ENCODE measurements at places on chromosomes 6 and 20.

DNA sequence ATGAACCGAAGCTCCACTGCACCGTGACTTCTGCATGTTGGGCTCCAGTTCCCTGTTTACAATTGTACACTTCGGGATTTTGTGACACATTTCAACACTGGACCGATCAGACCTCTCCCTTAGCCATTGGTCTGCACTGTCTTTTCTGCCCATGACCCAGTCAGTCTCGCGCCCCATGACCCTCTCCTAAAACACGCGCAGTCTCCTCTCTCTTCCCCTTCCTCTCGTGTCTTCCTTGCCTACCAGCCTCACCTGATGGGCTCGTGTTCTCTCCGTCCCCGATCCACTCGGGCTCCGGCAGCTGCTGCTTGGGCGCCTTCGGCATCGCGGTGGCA is 535 bp upstream of the ABCF1 start:
- peaks cover 19% of the 10 kb centered on the region for H3K4me1 ChIP-seq
- DNase-seq, result no peak
- peak overlapping the region; percentile 72 for H3K4me3 ChIP-seq
- no peaks in the 10 kb centered on the region for H3K27me3 ChIP-seq

DNA sequence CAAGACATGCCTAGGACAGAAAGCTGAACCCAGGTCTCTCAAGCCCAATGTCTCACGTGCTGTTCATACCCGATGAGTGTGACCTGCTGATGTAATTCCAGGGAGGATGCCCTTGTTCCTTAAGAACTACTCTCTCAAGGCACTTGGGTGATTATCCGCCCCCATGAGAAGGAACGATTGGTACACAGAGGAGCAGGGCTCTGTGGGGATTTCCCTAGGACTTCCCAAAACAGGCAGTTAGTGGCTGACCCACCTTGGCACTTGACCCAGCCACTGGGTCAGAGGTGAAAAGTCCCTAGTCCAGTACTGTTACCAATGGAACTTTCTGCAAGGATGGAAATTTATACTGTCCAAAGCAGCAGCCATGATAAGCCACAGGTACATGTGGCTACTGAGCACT is 9.2 kb upstream of the BPIFB6 start:
- H3K27ac ChIP-seq, result no peak overlapping the region
- DNase-seq, result no peak
- no peak overlapping the region for H3K4me3 ChIP-seq
- H3K36me3 ChIP-seq, result no peaks in the 10 kb centered on the region

- no peak for DNase-seq
- H3K27me3 ChIP-seq, result no peaks in the 10 kb centered on the region
- H3K27ac ChIP-seq, result no peak overlapping the region
- H3K4me1 ChIP-seq, result no peaks in the 10 kb centered on the region
Measured at GRCh38 chr6:106613590-106613989, 15.7 kb downstream of the RTN4IP1 start.

- DNase-seq, result peak; percentile 21
- no peaks in the 10 kb centered on the region for H3K27me3 ChIP-seq
- H3K27ac ChIP-seq, result no peak overlapping the region
- H3K4me1 ChIP-seq, result no peaks in the 10 kb centered on the region
- H3K4me3 ChIP-seq, result no peak overlapping the region
- H3K36me3 ChIP-seq, result no peaks in the 10 kb centered on the region
Measured at GRCh38 chr20:18046535-18046934, 11.2 kb downstream of the OVOL2 start.

DNA sequence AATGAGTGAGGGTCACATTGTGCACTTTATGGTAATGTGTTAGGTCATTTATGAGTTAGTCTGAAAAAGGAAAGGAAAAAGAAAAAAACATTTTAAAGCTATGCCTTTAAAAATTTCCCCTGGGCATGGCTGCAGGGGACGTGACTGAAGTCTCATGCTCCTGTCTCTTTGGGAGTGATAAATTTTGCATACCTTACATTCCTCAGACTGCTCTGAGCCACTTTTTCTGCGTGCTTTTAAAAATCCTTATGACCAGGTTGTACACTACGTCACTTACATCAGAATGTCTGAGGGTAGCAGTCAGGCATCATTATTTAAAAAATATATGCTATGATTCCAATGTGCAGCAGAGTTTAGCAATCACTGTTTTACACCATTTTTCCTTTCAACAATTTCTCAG is 121.2 kb downstream of the RFPL4B start:
- H3K36me3 ChIP-seq, result no peaks in the 10 kb centered on the region
- H3K27me3 ChIP-seq, result no peaks in the 10 kb centered on the region
- H3K4me1 ChIP-seq, result no peaks in the 10 kb centered on the region
- DNase-seq, result no peak
- H3K27ac ChIP-seq, result no peak overlapping the region

GRCh38 chr6:101150226-101150625 is 243.3 kb upstream of the GRIK2 start:
- H3K36me3 ChIP-seq, result no peaks in the 10 kb centered on the region
- no peak overlapping the region for H3K27ac ChIP-seq
- no peak for DNase-seq
- H3K4me1 ChIP-seq, result no peaks in the 10 kb centered on the region
- no peak overlapping the region for H3K4me3 ChIP-seq

GRCh38 chr20:24772667-24773066 is 176.4 kb upstream of the CST7 start:
- no peaks in the 10 kb centered on the region for H3K27me3 ChIP-seq
- H3K4me1 ChIP-seq, result no peaks in the 10 kb centered on the region
- no peak overlapping the region for H3K27ac ChIP-seq
- DNase-seq, result no peak
- no peak overlapping the region for H3K4me3 ChIP-seq

- peak overlapping the region; percentile 93 for H3K27ac ChIP-seq
- no peaks in the 10 kb centered on the region for H3K36me3 ChIP-seq
- DNase-seq, result no peak
- H3K4me1 ChIP-seq, result no peaks in the 10 kb centered on the region
Measured at GRCh38 chr6:169452869-169453620, 199.4 kb upstream of the THBS2 start.

GRCh38 chr6:45192556-45192955 is 135.6 kb upstream of the RUNX2 start:
- H3K36me3 ChIP-seq, result no peaks in the 10 kb centered on the region
- no peak overlapping the region for H3K27ac ChIP-seq
- no peak overlapping the region for H3K4me3 ChIP-seq
- no peaks in the 10 kb centered on the region for H3K4me1 ChIP-seq

- H3K36me3 ChIP-seq, result no peaks in the 10 kb centered on the region
- DNase-seq, result no peak
- no peaks in the 10 kb centered on the region for H3K27me3 ChIP-seq
- H3K4me3 ChIP-seq, result peak overlapping the region; percentile 97
- H3K4me1 ChIP-seq, result no peaks in the 10 kb centered on the region
Measured at GRCh38 chr6:89146718-89147700, 1.2 kb downstream of the PM20D2 start.

DNA sequence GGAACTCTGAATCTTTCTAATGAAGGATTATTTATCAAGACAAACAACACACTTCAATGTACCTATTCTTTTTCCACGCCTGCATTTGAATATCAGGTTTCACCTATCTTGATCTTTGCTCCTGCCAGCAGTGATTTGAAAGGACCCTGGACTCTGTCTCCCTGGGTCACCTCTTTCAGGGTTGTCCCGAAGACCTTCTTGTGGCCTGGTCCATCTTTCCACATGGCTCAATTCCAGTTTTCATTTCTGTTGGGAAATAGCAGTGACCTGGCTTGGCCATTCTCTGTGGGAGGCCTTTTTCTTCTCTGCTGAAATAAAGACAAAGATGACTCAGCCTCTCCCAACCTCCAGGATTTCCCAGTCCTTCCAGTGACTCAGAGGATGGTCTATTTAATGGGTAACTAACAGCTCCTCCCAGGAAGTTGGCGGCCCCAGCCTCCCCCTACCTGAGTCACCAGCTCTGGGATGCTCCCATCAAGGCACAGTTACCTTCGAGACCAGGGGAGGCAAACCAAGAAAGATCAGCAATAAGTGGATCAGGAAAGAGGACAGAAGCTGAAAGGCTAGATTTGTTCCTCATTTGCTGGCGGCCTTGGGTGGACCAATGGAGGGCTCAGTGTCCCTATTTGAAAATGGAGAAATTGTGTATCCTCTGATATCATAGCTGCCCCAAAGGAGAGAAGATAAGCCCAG is 120.2 kb upstream of the RNF24 start:
- no peaks in the 10 kb centered on the region for H3K27me3 ChIP-seq
- peak; percentile 77 for DNase-seq
- no peaks in the 10 kb centered on the region for H3K36me3 ChIP-seq

DNA sequence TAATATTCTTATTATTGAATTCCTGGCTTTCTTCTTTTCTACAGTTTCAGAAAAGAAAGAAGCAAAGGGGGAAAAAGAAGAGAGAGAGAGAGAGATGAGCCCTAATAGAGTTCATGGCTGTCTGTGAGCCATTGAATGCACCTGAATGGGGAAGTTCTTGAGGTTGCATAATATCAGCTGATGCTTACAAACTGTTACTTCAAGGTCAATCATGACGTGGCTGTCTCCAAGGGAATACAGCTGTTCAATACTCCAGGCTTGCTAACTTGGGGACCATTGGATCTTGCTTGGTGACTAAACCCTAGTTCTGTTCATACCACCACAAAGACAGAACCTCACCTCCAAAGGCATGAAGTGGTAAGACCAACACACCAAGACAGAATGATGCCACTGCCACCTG is 180.4 kb downstream of the ADGRG6 start:
- H3K4me3 ChIP-seq, result no peak overlapping the region
- no peak for DNase-seq
- H3K36me3 ChIP-seq, result no peaks in the 10 kb centered on the region
- no peaks in the 10 kb centered on the region for H3K4me1 ChIP-seq
- H3K27me3 ChIP-seq, result no peaks in the 10 kb centered on the region

GRCh38 chr6:144588697-144589325 is 303.7 kb downstream of the UTRN start:
- no peak overlapping the region for H3K27ac ChIP-seq
- no peaks in the 10 kb centered on the region for H3K27me3 ChIP-seq
- no peak for DNase-seq
- H3K4me3 ChIP-seq, result no peak overlapping the region

DNA sequence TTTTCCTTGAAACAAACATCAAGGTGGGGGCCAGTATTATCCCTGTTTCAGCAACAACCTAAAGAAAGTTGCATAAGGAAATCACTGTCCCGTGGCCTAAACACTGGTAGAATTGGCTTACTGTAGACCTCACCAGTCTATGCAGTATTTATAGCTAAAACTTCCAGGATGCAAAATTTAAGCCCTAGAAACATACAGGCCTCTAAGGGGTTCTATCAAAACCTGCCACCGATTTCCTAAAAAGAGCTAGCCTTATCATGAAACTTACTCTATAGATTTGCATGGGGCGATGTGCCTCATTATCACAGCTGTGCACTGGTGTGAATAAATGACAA is 84.3 kb upstream of the FOXQ1 start:
- H3K4me1 ChIP-seq, result no peaks in the 10 kb centered on the region
- no peak for DNase-seq
- no peak overlapping the region for H3K4me3 ChIP-seq
- H3K27ac ChIP-seq, result no peak overlapping the region
- H3K36me3 ChIP-seq, result no peaks in the 10 kb centered on the region
- H3K27me3 ChIP-seq, result no peaks in the 10 kb centered on the region

GRCh38 chr6:135994857-135995544 is 143.5 kb downstream of the PDE7B start:
- H3K27me3 ChIP-seq, result no peaks in the 10 kb centered on the region
- no peaks in the 10 kb centered on the region for H3K36me3 ChIP-seq
- H3K4me3 ChIP-seq, result no peak overlapping the region
- no peaks in the 10 kb centered on the region for H3K4me1 ChIP-seq

DNA sequence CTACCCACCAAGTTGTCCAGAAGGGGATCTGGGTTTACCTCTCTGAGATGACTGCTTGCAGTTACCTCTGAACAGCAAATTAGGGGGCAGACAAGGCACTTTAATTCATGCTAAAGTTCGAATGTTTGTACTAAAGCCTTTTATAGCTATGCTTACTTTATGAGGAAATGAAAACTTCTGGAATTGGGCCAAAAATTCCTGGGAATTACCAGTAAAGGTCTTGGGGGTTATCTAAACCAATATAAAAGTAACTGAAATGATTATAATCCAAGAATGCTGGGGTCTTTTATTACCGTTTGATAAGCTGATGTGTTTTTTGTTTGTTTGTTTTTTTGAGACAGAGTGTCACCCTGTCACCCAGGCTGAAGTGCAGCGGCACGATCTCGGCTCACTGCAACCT is 7.9 kb upstream of the LZTS3 start:
- no peaks in the 10 kb centered on the region for H3K27me3 ChIP-seq
- H3K27ac ChIP-seq, result no peak overlapping the region
- no peak overlapping the region for H3K4me3 ChIP-seq
- no peaks in the 10 kb centered on the region for H3K4me1 ChIP-seq
- DNase-seq, result no peak
- peaks cover 3% of the 10 kb centered on the region for H3K36me3 ChIP-seq

DNA sequence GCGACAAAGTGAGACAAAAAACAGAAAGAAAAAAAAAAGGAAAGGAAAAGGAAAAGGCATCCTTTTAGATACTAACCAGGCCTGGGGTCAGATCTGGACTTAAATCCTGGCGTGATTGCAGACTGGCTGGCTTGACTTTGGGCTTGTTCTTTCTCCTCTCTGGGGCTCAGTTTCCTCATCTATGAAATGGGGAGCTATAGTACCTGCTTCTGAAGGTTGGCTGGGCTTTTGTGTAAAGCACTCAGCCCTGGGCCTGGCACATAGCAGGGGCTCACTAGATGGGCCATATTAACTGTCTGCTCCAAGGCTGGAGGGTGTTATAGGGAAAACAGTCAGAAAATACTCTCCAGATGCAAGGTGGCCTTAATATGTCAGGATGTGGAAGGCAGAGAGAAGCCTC is 1.2 kb upstream of the R3HDML start:
- H3K4me3 ChIP-seq, result no peak overlapping the region
- H3K4me1 ChIP-seq, result no peaks in the 10 kb centered on the region
- no peak for DNase-seq

- DNase-seq, result no peak
- H3K27ac ChIP-seq, result peak overlapping the region; percentile 57
- H3K4me3 ChIP-seq, result no peak overlapping the region
- H3K4me1 ChIP-seq, result peaks cover 11% of the 10 kb centered on the region
- no peaks in the 10 kb centered on the region for H3K36me3 ChIP-seq
Measured at GRCh38 chr20:44643154-44643519, 8.4 kb downstream of the ADA start.

DNA sequence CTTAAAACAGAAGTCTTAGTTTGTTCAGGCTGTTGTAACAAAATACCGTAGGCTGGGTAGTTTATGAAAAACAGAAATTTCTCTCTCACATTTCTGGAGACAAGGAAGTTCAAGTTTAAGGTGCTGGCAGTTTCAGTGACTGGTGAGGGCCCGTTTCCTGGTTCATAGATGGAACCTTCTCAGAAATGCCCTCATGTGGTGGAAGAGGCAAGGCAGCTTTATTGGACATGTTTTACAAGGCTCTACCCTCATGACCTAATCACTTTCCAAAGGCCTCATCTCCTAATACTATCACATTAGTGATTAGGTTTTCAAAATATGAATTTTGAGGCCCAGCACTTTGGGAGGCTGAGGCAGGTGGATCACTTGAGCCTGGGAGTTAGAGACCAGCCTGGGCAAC is 2.4 kb downstream of the HEBP2 start:
- H3K4me3 ChIP-seq, result no peak overlapping the region
- no peak overlapping the region for H3K27ac ChIP-seq
- H3K4me1 ChIP-seq, result peaks cover 5% of the 10 kb centered on the region
- H3K36me3 ChIP-seq, result peaks cover 42% of the 10 kb centered on the region
- no peak for DNase-seq
- H3K27me3 ChIP-seq, result no peaks in the 10 kb centered on the region

GRCh38 chr6:156780962-156781853 is 4.0 kb downstream of the ARID1B start:
- peak overlapping the region; percentile 99 for H3K4me3 ChIP-seq
- no peaks in the 10 kb centered on the region for H3K27me3 ChIP-seq
- peak overlapping the region; percentile 93 for H3K27ac ChIP-seq
- H3K4me1 ChIP-seq, result peaks cover 23% of the 10 kb centered on the region
- DNase-seq, result no peak

GRCh38 chr6:124699038-124699437 is 263.2 kb upstream of the RNF217 start:
- no peaks in the 10 kb centered on the region for H3K27me3 ChIP-seq
- H3K36me3 ChIP-seq, result no peaks in the 10 kb centered on the region
- H3K27ac ChIP-seq, result no peak overlapping the region

All from ascending aorta (tissue), 2 donors.